ENCODE measurements at places on chromosomes 12 and 14.

GRCh38 chr14:96821501-96821900 lies 24.3 kb downstream of the VRK1 start:
- DNase-seq, result no peak

DNA sequence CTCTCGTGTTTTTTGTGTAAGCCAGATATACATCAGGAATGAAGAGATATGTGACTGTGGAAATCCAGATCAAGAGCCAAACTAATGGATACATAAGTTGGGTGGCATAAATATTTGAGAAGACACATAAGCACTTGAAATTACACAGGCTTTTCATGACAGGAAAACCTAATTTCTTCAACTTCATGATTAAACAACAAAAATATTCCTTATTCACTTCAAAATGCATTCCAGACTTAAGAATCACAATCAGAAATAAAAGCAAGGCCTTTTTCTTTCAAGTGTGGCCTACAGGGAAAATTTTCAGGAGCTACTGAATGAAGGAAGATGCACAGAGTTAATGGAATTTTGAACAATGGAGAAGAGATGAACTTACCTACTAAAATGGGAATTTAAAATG lies 515.6 kb downstream of the FOXG1 start:
- DNase-seq, result no peak

DNA sequence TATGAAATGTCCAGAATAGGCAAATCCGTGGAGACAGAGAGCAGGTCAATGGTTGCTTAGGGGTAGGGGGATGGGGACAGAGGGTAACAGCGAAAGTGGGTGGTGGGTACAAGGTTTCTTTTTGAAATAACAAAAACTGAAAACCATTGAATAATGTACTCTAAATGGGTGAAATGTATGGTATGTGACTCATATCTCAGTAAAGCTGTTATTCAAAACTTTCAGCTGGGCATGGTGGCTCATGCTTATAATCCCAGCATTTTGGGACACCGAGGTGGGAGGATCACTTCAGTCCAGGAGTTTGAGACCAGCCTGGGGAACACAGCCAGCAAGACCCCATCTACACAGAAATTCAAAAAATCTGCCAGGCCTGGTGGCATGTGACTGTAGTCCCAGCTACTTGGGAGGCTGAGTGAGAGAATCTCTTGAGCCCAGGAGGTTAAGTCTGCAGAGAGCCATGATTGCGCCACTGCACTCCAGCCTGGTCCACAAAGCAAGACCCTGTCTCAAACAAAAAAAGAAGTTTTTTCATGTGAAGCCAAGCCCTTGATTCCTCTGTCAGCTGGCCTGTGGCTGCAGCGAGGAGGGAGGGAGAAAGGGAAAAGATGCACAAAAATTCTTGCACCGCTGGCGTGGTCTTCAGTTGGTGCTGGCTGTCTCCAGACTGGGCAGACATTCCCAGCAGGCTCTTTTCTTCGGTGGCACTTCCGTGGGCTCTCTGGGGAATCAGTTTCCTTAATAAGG lies 248.2 kb downstream of the SLC41A2 start:
- no peak for DNase-seq

DNA sequence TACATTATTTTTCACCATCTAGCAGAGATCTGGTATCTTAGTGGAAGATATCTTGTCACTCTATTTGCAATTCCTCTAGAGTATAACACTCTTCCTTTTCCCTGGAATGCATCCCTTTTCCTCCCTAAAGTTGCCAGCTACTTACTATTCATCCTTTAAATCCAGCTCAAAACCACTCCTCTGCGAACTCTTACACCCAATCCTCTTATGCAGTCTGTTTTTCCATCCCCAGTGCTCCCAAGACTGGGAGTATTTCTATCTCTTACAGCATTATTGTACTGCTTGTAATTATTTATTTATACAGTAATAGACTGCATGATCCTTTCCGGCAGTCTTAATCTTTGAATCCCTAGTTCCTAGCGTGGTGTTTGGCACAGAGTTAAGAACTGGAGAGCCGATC lies 2.9 kb upstream of the SRGAP1 start:
- no peak for DNase-seq

- peak; percentile 49 for DNase-seq
These were observed 922 bp downstream of the PTPRR start for GRCh38 chr12:70919597-70920035.

GRCh38 chr14:105062048-105062433 lies 3.2 kb downstream of the GPR132 start:
- DNase-seq, result no peak

DNA sequence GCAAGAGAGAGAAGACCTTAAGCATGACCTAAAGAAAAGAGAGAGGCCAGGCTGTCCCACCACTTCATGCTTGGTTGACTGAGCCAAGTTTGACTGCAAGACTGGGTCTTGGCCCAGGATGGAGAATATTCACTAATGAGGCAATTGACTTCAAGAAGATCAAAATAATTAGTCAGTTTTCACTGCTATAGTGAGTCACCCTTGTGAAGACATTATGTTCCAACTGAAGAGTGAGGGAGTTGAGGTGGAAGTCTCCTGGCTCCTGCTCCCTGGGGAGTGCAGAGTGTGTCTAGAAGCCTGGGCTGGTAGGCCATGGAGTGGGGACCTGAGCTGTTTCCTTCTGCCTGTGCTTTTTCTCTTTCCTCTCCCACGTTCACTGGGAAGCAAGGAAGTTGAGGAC lies 117.6 kb downstream of the CACNA1C start:
- no peak for DNase-seq

All from nephron progenitor cell (in vitro differentiated cells).